Right ventricle myocardium superior (tissue), 1 donor: ENCODE measurements at places on chromosomes 1 and 21.
A peak's percentile ranks its signal among the peaks of the same experiment; 100 is the strongest.

- DNase-seq, result no peak
These were observed 27.3 kb upstream of the EVA1B start for GRCh38 chr1:36350659-36351226.

GRCh38 chr1:31243501-31244286 is 4.0 kb upstream of the NKAIN1 start:
- no peak for DNase-seq

- no peak for DNase-seq
These were observed 8.3 kb downstream of the GFI1 start for GRCh38 chr1:92478393-92478792.

GRCh38 chr1:119885903-119886783 is 10.2 kb downstream of the ADAM30 start:
- DNase-seq, result peak; percentile 71

DNA sequence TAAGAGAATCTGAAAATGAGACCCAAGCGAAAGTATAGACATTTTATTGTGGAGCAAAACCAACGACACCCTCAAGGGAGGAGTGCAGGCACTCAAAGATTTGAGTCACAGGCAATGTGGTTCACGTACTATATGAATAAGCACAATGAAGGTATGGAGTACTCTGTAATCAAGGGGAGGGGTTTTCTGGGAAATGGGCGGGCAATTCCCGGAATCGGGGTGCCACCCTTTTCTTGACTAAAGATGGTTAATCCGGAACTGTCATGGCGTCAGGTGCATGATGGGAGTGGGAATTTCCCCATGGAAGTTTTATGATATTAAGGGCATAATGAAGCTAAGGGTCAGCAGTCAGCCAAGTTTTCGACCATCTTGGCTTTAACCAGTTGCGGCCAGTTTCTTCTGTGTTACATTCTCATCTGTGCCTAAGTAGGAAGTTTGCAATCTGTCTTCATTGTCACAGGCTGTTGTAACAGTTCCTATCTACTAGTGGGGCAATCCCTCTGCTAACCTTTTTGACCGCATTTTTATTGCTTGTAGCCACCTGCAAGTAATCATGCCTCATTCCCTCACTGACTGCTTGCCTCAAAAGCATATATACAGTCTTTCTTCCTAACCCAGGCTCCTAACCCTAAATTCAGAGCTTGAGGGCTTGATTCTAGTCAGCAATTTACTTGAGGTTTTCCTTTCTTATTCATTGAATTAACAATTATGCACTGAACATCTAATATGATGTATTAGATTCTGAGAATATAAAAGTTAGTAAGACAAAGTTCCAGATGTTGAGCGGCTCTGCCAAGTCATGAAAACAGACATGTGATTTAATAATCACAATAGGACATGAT is 775 bp upstream of the AIM2 start:
- peak; percentile 43 for DNase-seq

- no peak for DNase-seq
These were observed 36.4 kb downstream of the VANGL1 start for GRCh38 chr1:115678141-115678540.

DNA sequence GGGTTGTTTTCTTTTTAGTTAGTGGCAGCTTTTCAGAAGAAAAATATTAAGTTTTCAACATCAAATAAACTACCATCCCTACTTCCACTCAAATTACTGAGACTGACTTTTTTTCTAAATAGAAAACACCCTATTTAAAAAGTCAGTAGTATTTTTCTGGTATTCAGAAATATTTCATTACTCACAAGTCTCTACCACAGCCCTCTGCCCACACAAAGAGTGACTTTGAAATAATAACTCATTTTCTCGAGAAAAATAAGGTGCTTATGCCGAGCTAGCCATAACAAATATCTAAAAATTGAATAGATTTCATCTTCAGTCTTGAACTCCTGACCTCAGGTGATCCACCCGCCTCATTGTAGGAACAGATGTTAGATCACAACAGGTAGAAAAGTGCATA is 41.8 kb upstream of the USP25 start:
- DNase-seq, result no peak

DNA sequence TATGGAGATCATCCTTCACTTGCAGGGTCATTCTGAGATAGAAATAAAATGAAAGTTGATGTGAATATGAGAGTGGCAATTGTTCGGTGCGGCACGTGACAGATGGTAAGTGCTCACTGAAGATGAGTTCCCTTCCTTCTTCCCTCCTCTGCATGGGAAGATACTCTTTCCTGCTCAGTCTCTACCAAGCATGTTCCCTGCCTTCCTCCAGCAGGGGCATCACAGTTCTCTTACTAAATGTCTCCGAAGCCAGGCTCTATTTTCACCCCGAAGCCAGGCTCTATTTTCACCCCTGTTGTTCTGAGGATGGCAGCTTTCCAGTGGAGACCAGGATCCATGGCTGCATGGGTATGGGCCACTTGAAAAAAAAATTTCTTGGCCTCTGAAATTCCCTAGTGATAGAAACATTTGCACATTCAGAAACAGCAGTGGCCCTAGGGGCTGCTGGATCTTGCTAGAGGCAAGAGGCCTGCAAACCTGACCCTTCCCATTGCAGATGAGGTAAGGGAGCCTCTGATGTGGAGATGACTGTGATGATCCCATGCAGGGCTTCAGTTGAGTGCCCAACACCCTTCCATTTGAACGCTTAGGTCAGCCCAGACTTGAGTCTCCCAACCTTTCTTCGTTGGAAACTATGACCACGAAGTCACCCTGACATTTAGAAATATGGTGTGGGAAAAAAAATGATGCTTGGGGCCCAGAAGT is 123.7 kb upstream of the HMGB4 start:
- DNase-seq, result no peak

DNA sequence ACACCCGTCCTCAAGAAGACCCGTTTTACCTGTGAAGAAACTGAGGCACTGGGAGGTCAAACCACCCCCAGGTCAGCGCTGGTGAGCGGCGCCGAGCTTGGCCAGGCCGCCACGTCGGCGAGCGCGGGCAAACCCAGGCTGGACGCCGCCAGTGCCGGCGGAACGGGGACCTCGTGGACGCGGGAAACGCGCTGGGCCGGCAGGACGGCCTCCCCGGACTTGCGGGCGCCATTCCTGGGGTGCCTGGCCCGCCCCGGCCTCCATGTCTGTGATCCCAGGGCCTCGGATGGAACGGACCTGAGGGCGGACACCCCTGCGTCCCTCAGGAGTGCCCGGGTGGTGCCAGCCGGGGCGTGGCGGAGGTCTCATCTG is 764 bp upstream of the SUMO3 start:
- no peak for DNase-seq

DNA sequence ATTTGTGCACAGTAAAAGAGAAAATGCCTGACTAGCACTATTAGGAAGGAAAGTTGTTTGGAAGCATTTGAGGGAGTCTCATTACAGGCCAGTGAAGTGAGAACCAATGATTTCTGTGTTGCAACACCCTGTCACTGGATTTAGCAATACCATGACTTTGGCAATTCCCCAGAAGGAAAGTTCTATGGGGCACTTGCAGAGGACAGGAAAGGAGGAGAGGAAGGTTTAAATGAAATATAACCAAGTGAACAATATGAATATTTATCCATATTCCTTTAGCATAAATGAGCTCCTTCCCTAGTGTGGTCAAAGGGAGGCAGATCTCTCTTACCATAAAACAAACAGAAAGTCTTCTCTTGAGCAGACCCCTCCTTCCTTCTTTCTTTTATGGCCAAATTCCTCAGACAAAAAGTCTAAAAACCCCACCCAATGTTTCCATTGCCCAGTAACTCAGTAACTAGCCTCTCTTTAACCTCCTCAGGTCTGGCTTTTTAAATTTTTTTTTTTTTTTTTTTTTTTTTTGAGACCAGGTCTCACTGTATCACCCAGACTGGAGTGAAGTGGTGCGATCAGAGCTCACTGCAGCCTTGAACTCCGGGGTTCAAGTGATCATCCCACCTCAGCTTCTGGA is 5.5 kb downstream of the TLR5 start:
- DNase-seq, result no peak

GRCh38 chr1:248840946-248841345 is 2.9 kb downstream of the ZNF672 start:
- no peak for DNase-seq

GRCh38 chr1:206142011-206142410 is 24.8 kb upstream of the AVPR1B start:
- DNase-seq, result no peak

- DNase-seq, result no peak
These were observed 20.4 kb upstream of the SLAMF9 start for GRCh38 chr1:159974350-159974965.

- DNase-seq, result peak; percentile 88
These were observed 105.1 kb upstream of the PDE4B start for GRCh38 chr1:65687428-65688214.

- DNase-seq, result no peak
These were observed 17.1 kb upstream of the SPSB1 start for GRCh38 chr1:9275567-9276034.

DNA sequence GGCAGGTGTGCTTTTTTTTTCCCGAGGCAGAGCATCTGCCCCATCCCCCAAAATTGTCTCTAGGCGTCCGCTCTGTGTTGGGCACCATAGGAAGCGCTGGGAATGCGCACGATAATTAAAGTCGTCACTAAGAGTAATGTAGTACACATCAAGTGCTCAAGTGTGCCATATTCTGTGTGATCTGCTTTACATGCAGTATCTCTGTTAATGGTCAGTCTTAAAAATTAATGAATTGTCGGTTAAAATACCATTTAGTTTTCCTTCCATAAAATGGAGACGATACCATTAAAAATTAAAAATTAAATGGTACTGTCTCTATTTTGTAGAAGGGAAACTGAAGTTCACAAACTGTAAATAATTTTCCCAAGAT is 544 bp upstream of the CCT8 start:
- DNase-seq, result no peak

DNA sequence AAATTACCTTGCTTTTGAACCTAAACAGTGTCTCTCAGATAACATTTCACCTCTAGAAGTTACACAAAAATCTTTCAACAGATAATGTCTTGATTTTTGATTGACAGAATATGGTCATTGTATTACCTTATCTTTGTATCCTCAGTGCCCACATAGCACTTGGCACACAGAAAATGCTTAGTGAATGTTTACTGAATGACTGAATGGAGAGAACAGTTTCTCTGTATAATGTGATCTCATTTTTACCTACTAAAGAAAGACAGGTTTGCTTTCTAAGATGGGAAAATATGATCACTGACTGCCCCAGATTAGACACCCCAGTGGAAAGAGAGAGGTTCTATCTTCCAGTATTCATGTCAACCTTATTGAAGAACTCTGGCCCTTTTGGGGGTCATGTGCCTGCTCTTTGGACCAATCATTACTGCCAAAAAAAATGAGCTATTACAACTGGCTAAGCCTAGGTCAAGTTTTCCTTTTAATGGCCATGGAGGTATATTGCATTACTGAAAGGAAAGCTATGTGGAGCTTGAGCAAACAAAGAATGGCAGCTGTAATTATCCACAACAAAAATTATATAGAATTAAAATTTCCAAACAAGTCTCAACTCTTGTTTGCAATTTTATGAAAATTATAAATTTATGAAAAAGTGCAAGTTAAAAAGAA is 117.4 kb downstream of the MAGI3 start:
- DNase-seq, result no peak

GRCh38 chr1:172278478-172278877 is 142.0 kb upstream of the C1orf105 start:
- DNase-seq, result no peak

DNA sequence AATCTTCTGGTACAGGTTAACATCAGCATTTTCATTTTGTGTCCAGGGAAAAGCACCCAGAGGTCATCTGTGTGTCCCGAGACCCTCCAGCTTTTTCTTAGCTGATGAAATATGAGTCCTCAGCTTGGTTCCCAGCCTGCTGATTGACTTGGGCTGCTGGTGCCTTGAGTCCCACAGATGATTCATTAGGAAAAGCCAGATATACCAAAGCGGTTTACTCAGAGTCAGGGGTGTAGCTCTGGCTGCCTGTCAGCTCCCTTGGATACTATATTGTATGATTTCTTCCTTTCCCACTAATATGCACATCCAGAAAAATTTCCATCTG is 43.7 kb upstream of the MAB21L3 start:
- DNase-seq, result peak; percentile 50

DNA sequence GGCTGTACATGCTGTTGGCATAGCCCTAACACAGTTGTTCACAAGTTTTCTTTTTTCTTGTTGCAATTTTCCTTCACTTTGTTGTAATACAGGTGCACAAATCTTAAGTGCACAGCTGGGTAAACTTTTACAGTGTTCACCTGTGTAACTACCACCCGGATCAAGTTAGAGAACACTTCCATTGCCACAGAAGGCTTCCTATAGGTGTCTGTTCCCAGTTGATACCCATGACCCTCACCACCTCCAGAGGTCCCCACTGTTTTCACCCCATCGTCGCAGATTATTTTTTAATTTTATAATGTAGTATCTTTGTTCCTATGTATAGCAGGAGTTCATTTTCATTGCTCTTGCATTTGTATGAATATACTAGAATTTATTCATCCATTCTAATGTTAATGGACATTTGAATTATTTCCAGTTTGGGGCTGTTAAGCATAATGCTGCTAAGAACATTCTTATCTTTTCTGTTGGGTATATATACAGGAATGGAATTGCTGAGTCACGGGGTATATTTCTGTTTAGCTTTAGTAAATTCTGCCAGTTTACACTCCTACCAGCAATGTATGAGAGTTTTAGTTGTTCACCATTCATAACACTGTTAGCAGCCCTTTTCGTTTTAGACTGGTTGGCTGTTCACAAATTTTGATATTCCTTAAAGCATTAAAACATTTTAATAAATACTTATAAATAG is 16.4 kb downstream of the SPRTN start:
- no peak for DNase-seq

DNA sequence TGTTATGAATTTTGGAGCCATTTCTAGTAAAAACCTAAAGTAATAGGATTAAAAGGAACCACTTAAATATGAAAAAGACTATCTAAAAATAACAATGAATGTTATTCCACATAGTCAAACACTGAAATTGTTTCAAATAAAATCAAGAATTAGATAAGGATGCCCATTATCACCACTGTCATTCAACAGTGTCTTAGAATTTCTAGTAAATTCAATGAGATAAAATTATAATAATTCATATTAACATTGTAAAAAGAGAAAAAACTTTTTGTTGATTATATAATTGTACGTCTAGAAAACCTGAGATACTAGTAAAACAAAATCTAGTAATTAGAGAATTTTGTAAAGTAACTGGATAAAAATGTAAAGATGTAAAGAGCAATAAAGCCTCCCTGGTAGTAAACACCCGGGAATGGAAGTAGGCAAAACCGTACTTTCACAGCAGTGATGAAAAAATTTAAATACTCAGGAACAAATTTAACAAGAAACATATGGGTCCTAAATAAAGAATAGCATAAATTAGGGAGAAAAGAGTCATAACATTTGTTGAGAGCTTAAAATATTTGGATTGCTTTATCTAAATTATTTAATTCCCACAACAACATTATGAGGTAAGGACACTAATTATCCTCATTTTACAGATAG is 56.4 kb downstream of the LBR start:
- no peak for DNase-seq

DNA sequence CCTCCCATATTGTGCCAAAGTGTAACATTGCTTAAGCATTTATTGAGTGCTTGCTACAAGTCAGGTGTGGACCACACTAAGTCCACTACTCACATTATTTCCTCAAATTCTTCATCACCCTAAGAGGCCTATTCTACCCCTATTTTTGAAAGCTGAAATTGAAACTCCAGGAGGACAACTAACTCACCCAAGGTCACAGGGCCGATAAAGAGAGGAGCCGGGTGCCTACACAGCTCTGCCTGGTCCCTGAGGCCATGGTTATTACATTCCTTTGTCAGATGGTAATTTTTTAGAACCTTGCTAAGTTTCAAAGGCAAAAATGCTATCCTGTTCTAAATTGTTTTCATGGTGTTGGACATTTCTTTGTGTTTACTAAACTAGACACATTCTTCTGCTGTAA is 24.2 kb upstream of the KLHDC8A start:
- no peak for DNase-seq

GRCh38 chr1:67274623-67275325 is 32.9 kb upstream of the IL12RB2 start:
- no peak for DNase-seq
